ENCODE measurements at places on chromosomes 4 and X.

- DNase-seq, result no peak
These were observed 234.5 kb upstream of the SLIT2 start for GRCh38 chr4:20017070-20017776.

DNA sequence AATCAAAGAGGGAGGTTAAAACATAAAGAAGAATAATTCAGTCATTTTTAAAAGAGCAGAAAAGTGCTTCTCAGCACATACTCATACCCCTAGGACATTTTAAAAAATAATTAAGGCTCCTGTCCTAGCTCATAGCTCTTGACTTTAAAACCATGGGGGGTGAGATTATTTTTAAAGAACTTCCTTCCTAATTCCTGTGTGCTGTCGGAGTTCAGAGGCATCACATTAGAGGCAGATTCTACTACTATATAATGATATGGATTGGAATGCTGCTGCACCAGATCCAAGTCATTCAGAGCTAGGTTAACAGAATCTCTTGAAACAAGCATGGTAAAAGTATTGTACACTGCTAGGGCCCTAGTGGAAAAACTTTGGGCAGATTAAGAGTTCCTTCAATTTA is 456.5 kb upstream of the ADGRL3 start:
- no peak for DNase-seq

- no peak for DNase-seq
These were observed 188.4 kb upstream of the CLNK start for GRCh38 chr4:10872833-10873517.

DNA sequence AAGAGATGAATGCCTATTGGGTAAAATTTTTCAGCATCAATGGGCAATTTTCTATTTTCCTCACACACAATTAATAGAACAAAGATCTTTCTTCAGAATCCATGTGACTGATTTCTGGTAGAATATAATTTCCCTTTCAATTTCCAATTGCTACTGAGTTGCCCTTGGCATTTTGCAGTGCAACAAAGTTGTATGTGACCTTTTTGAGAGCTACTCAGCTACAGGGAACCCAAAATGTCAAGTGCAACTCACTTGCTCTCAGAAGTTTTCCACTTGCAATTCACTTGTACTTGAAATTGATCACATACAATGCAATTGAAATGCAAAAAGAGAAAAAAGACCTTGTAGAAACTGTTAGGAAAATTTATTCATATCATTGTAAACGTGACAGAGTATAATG is 245.5 kb downstream of the BANK1 start:
- no peak for DNase-seq

DNA sequence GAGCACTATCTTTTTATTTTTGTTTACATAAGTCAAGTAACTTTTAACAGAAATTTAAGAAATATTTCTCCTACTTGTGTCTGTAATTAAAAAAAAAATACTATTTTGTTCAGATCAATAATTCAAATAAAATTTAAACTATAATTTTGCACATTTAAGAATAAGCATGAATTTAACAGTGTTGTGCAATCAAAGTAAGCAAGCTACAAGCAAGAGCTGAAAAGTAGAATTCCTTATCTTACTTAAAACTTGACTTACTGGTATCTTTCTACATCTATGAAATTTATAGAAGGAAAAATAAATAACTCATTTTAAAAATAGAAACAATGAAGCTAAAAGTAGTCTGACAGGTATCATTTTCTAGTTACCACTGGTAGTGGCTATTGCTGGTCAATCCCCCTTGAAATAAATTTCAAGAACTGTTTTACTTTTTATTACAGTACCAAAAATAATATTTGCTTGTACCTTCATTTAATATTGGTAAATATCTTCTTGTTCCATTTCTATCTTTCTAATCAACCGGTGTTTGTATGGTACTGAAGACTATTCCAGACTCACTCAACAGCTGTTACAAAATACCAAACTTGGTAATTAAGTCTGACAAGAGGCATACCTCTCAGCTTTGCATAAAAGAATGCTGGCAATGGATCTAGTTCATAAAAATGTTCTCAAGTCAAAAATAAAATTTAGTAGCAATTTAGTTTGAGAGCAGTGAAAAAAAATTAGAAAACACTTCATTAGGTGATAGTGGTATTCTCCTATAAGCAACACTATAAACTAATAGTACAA is 62.2 kb downstream of the NOCT start:
- DNase-seq, result no peak

All from NCI-H2227 treated with DMSO at 0.1 percent for 48 hours (cell line).